ENCODE measurements at places on chromosomes 6 and 20.

DNA sequence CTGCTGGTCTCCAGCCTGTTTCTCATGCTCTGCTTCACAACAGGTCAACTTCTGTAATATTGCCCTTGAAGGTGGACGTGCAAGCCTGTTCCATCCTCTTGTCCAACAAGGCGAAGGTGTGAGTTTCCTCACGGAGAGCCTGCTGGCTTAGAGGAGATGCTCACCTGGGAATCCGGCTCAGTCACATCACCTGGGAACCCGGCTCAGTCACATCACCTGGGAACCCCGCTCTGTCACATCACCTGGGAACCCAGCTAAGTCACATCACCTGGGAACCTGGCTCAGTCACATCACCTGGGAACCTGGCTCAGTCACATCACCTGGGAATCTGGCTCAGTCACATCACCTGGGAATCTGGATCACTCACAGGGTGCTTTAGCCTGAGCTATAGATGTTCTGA lies 230.1 kb downstream of the ERMARD start:
- no peak for DNase-seq

DNA sequence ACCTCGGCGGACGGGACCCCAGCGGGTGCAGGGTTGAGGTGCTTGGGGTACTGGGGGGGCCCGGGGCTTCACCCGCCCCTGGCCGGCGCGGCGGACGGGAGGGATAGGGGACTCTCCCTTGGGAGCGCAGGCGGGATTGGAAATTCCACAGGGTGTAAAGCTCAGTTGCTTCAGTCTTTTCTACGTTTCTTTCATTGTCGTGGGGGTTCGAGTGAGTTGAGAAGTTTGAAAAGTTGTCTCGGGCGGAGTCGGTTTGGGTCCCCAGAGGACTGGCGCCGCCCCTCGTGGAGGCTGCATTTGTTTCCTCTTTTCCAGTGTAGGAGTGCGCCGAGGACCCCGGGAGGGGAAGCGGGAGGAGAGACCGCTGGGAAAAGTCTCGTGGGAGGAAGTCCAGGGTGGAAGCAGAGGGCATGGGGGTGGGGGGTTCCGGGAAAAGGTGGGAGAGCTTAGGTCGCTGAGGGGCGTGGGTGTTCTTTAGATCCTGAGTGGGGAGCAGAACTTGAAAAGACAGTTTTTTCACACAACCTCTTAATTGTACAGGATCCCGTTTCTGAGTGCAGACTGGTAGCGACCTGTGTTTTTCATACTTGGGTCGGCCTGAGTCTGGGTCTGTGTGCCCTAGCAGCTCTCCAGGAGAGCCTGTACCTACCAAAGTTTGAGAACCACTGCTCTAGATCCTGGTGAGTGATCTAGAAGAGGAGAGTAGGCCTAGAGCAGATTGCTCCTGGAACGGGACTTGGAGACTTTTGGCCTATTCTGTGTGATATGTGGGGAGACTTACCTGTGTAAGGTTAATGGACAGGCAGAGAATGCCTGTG lies 495 bp downstream of the FAM83B start:
- no peak for DNase-seq

- DNase-seq: no peak
Observed at GRCh38 chr20:4853757-4854560, 132.2 kb downstream of the PRND start.

GRCh38 chr6:113920663-113921267 lies 50.2 kb downstream of the HDAC2 start:
- no peak for DNase-seq

- DNase-seq: no peak
Observed at GRCh38 chr6:128598571-128598970, 78.2 kb upstream of the PTPRK start.

GRCh38 chr20:49594931-49595315 lies 27.0 kb upstream of the PTGIS start:
- no peak for DNase-seq

DNA sequence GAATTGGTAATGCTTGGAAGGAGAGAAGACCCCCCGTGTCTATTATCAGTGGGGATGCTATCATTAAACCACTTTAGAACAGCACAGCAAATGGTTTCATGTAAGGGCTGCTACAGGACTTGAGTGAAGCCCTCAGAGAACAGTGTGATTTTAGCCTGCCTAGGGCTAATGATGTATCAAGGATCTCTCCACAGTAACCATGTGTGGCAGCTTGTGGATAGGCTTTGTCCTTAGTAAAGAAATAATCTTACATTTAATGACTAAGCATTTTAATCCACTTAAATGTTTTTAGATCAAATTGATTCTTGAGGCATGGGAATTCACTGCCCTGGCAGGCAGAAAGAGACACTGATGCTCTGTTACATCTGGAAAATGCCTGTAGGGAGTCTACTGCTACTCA lies 495.1 kb downstream of the NKAIN2 start:
- DNase-seq: no peak

DNA sequence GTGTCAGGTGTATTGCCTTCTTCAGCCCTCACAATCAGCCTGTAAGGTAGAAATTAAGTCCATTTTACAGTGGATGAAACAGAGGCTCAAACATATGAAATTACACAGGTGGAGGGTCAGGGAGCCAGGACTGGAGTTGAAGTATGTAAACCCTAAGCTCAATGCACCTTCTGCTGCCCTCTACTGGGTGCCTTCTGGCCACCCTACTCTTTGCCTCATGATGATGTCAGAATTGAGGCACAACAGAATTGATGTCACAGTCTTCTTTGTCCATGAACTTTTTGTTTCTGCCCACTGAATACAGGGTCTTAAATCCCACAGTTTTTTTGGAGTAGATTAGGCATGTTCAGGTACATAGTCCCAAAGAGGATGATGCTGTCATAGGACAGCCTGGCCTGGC lies 400.8 kb upstream of the CHD6 start:
- DNase-seq: no peak

GRCh38 chr20:62051546-62052255 lies 14.0 kb downstream of the TAF4 start:
- DNase-seq: no peak

DNA sequence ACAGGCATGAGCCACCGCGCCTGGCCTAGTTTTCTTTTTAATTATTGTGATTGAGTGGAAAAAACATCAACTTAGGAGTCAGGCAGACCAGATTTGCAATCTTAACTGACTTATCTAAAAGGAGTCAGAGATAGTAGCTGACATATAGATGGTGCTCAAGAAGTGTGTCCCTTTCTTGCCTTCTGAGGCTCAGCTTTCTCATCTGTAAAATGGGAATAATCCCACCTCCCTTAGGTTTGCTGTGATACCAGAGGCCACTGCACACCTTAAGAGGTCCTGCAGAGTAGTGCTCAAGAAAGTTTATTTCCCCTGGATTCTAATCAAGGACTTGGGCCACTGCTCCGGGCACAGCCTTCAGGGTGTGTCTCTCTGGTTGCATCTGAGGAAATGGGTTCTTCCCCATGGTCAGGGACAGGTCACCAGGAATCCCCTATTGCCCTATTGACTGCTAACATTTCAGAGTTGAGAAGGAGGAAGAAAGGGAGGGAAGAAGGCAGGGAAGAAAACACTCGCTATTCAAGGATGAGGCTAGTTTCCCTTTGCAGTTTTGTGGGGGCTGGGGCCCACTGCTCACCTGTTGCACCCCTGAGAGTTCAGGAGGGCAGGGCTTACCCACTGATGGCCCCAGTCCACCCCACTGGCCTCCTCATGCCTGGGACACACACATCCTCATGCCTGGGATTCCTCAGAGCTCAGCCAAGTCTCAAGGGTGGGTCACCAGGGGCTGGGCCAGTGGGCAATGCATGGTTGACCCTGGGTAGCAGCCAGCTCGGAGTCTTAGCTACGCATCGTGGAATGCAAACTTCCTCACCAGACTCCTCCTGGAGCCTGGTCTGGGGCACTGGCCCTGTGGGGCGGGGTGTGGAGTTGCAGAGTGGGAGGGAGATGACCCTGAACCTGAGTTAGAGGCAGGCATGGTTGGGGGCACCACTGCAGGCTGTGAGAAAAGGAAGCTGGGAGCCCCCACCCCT lies 21.2 kb downstream of the C6orf132 start:
- DNase-seq: peak; percentile 70

DNA sequence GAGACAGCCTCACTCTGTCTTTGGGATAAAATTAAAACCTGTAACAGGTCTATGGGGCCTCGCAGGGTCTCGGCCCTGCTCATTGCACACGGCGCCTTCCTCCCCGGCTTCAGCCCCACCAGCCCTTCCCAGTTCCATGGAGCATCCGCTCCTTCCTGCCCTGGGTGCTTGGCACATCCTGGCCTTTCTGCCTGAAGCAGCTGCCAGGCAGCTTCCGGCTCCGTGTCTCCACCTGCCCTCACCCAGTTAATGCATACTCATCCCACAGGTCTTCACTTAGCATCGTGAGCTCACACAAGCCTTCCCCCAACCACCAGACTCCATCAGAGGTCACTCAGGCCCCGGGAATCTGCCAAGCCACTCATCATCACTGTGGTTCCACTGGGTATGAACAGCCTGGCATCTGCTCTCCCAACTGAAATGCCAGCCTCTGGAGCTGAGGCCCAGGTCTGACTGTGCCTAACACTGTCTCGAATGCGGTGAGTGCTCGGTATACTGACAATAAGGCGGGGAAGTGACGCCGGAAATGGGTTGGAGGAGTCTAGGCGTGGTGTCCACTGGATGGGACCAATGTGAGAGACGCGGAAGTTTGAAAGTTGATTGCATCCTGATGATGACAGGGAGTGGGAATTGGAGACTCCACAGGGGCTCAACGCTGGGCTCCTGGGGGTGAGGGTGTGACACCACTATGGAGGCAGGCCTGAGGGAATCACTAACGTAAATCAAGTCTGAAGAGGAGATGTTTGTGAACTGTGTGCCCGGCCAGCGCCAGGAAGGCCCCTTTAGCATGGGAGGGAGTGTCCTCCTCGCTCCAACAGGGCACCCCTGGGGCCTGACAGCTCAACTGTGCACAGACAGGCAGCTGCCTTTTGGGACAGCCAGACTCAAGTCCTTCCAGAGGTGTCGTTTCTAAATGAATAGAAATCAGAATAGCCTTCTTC lies 245.8 kb downstream of the TTLL2 start:
- DNase-seq: no peak

DNA sequence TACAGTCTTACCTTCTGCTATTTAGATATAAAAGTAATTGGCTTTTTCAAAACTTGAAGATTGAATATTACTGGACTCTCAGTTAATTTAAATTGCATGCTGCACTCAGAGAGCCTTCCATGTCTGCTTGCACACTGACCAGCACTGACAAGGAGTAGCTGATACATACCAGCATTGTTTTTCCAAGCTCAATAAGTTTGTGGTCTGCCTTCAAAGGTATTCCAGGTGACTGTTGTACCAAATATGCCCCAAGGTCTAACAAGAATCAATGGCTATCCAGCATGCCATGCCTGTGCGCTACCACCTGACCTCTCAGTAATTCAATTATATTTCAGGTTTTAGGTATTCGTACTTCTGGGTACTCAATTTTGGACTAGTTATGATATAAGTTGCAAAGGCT lies 30.0 kb downstream of the BEND6 start:
- DNase-seq: no peak

DNA sequence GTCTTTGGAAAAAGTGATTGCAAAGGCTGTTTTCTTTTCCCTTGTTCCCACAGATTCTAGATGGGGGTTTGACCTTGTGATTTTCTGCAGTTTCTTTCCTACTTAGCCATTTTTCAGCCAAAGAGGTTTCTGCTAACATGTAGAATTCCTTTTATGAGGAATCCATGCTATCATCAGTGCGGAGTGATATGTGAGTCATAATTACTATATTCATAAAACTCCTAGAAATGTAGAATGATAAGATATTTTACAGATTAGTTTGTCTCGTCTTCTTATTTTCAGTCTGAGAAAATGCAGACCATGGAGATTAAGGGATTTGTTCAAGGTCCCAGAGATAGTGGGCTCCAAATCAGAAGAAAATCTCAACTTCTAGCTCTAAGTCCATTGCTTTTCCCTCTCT lies 98.6 kb downstream of the KCNQ5 start:
- DNase-seq: peak; percentile 69

DNA sequence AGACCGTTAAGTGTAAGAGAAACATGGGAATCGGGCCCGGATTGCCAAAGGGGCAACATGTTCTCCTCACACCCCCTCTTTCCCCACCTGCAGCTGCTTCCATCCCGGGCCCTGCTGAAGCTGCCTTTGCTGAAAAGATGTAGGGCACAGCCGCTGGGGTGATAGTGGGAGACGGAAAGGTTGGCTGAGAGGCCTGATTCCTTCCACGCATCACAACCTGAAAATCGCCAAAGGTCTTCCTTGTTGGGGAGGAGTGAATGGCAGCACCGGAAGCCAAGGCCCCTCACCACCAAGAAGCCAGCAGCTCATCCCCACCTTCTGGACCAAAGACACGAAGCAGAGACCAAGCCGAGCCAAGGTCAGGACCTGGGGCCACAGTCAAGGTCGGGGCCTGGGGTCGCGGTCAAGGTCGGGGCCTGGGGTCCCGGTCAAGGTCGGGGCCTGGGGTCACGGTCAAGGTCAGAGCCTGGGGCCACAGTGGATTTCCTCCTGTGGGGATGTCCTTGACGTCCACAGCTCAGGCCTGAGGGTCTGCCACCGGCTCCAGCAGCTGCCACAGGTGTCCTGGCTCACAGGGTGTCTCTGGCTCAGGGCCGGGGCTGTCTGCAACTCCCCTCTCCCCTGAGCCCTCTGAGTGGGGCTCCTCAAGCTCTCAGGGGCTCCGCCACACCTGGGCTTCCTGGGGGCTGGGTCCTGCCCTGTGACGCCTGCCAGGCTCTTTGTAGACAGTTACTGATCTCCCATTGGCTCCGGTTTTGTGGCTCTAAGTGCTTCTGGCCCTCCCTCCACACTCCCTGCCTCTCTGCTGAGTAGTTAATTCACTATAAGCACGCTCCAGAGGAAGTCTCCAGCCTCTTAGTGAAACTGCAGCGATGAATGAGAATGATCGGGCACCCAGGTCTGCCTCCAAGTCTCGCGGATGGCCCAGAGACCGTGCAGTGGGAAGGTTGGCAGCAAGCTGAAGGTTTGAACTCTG lies 5.5 kb upstream of the CHRNA4 start:
- DNase-seq: no peak
